ENCODE measurements at places on chromosomes 2 and 18. TPM values are rescaled to one million over a fixed set of nuclear protein-coding genes. Genes with fewer than 3 reads are reported as not detected.

SPOPL gene
- 17.1 TPM for total RNA-seq

SCYGR4 gene
- not detected for total RNA-seq

STAT4 gene
- total RNA-seq, result 0.32 TPM

CAVIN2 gene
- 0.74 TPM for total RNA-seq

CD8B gene
- not detected for total RNA-seq

SF3B1 gene
- total RNA-seq, result 239 TPM

METTL4 gene
- total RNA-seq, result 7.5 TPM

NOTO gene
- not detected for total RNA-seq

EEF1B2 gene
- total RNA-seq, result 474 TPM

RSAD2 gene
- 0.28 TPM for total RNA-seq

GRHL1 gene
- total RNA-seq, result 1.3 TPM

REL gene
- 11.5 TPM for total RNA-seq

IL36RN gene
- not detected for total RNA-seq

SNORC gene
- 3.8 TPM for total RNA-seq

COLEC12 gene
- total RNA-seq, result 61.1 TPM

TCF4 gene
- total RNA-seq, result 51.4 TPM

RNF25 gene
- 31.4 TPM for total RNA-seq

LOXHD1 gene
- 0.21 TPM for total RNA-seq

ZNG1B gene
- 61.1 TPM for total RNA-seq

CPO gene
- 0.11 TPM for total RNA-seq

DYNC2LI1 gene
- 17.2 TPM for total RNA-seq

LYPD1 gene
- 2.3 TPM for total RNA-seq

SLC5A7 gene
- 0.06 TPM for total RNA-seq

PGAP1 gene
- total RNA-seq, result 5.5 TPM

PROM2 gene
- 16.0 TPM for total RNA-seq

HOXD12 gene
- not detected for total RNA-seq

SIX3 gene
- not detected for total RNA-seq

SERPINB4 gene
- total RNA-seq, result not detected

CCDC141 gene
- total RNA-seq, result 213 TPM

PTPRN gene
- 0.36 TPM for total RNA-seq

GAL3ST2 gene
- 0.18 TPM for total RNA-seq
